ENCODE measurements at places on chromosomes 11 and 22.

- DNase-seq: no peak
Measured at GRCh38 chr11:7528514-7529049, 14.8 kb downstream of the PPFIBP2 start.

DNA sequence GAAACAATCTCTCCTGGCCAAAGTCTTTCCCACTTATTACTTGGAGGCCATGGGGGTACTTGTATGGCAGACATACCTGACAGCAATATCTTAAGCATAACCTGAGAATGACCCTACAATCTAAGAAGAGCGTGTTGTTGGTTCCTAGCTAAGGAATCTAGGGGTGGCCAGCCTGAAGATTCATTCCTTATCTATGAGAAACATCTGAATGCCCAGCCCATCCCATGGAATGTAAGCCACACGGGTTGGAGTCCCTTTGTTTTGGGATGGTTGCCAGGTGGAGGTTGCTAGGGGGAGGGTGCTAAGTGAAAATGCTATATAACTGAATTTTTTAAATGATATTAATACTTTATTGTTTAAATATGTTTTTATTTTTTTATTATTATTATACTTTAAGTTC is 725.0 kb downstream of the ETS1 start:
- no peak for DNase-seq

GRCh38 chr22:20238901-20239675 is 29.0 kb downstream of the RTN4R start:
- no peak for DNase-seq

DNA sequence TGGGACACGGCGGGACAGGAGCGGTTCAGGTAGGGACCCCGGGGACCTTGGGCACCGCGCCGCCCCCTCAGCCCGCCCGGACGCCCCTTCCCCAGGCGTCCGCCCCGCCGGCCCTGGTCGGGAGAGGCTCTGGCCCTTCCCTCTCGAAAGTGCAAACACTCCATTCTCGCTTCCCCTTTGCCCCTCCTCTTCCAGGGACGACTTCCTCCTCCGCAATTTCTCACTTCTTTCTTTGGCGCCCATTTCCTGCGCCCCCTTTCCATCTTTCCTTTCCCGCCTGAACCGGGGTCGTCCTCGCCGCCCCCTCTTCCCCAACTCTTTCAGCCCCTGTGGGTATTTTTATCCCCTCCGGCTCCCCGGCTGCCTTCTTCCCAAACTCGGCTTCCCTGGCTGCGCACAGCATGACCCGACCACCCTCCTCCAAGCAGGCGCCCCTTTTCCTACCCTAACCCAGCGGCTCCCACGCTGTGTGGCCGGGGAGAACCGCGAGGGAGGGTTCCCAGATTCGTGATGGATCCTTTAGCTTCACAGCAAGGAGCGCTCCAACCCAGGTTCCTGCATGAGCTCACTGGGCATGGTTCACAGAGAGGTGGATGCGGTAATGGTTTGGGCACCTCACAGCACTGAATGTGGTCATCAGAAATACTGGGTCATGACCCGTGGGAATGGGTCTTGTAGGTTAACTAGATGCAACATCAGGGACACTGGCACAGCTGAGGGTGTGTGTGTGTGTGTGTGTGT is 689 bp downstream of the RAB39A start:
- no peak for DNase-seq

DNA sequence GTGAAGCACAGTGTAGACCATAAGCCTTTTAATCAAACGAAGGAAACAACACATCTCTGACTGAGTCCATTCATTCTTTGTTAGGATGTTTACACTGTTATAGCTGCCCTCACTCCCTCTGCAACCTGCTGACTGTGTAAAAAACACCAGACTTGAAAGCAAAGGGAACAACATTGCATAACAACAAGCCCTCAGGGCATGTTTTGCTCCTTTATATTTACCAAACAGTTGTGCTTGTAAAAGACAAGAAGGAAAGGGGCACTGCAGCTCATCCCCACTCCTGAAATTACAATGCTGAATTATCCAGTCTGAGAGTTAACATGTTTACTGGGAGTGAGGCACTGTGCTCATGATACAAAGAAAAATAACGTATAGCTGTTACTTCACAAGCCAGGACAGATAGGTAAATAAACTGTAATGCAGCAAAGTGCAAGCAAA is 46.4 kb downstream of the RAB30 start:
- DNase-seq: peak; percentile 94

DNA sequence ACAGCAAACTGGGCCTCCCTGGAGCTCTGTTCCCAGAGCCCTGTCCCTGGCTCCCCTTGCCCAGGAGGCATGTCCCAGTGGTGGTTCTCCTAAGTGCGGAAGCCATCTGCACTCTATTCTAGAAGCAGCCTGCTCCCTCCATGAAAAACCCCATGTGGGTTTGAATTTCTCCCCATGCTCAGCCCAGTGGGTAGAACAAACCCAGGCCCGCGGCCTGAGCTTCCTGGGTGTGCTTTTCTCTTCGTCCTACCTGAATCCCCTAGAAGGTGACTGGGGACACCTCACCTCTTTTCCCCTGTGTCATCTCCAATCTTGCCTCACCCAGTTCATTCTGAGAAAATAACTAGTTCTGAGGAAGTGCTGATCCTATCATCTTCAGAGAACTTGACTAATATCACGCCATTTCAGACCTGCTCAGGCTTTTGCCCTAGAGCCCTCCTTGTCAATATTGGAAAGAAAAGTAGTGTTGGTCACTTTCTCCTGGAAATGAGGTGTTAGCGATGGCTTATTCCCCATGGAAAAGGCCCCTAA is 15.9 kb downstream of the IL10RA start:
- no peak for DNase-seq
